NCI-H2227 treated with DMSO at 0.1 percent for 48 hours (cell line): ENCODE measurements at places on chromosomes 7 and 10.

DNA sequence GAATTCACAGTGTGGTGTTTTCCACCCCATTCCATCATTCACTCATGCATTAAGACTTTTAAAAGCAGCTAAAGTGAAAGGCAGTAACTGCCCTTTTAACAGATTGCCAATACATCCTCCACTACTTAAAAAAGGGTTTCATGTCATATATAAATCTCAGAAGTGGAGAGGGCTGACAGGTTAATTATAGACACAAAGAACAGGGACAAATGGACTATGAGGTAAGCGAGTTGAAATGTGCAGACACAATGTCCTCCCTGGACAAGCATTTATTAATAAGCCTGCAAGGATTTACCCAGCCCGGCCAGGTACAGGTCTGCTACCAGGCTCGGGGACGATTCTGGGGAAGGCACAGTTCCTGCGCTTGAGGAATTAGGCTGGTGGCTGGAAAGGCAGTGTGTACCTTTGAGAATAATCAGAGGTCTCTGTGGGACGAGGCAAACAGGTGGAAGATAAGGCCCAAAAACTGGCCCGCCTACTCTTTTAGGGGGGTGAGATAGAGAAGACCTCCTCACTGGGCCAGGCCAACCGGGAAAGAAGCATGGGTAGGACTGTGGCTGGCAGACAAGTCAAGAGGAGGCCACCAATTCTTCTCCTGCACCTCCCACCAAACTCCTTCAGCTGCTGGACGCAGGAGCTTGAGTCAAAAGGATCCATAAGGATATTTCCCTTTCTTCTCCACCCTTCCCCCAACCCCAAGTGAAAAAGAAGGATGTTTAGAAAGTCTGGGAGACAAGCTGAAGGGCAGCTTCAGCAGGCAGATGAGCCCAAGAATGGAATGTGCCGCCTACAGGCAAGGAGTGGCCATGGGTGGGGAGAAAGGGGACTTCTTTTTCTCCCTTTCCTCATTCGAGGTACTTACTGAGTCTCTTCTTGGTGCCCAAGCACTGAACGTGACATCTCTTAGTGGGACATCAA, 1.5 kb downstream of the PDLIM1 start:
- peak; percentile 62 for DNase-seq

- no peak for DNase-seq
These were observed 5.3 kb downstream of the PAPOLB start for GRCh38 chr7:4856336-4857057.

GRCh38 chr7:20484356-20484755, 131.1 kb upstream of the ABCB5 start:
- DNase-seq, result no peak

DNA sequence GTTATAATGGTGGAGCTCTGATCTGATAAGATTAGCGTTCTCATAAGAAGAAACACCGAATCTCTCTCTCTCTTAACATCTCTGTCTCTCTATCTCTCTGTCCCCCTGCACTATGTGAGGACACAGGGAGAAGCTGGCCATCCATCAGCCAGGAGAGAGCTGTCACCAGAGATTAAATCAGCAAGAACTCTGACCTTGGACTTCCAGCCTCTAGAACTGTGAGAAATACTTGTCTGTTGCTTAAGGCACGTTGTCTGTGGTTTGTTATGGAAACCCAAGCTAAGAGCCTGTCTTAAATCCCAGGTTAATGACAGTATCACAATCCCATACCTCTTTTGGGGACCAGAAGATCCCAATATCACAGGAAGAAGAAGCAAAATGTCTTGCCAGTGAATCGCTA, 132.0 kb upstream of the AKR1E2 start:
- DNase-seq, result no peak

DNA sequence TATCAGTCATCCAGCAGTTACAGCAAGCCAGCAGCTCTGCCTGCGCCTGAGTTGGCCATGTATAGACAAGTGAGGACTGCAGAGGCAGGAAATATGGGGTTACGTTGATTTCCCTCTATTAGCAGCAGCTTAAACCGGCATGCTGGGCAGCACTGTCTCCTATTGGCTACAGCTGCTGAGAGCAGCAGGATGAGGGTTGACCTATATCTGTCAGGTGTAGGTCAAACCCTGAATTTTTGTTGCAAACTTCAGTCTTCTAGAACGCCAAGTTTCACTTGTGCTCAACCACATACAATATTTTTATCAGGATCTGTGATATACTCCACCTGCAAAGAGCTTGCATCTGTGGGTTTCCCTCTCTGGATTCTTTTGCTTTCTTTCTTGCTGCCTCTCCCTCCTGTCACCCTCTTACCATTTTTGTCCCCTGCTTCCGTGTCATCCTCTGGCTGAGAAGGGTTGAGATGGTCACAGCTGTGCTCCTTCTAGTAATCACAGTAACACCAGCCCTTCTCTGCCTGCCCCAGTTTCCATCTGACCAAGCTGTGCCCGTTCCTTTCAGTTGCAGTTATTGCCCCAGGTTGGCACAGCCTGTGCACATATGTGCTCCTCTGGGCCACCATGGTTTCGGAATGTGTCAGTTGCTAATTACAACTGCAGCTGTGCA, 23.8 kb upstream of the GLCCI1 start:
- no peak for DNase-seq

- no peak for DNase-seq
These were observed 64.8 kb upstream of the CAPZA2 start for GRCh38 chr7:116797612-116798011.

- no peak for DNase-seq
These were observed 484.0 kb upstream of the GALNT17 start for GRCh38 chr7:70647801-70648498.

- no peak for DNase-seq
These were observed 730.5 kb downstream of the INHBA start for GRCh38 chr7:40972426-40972825.

DNA sequence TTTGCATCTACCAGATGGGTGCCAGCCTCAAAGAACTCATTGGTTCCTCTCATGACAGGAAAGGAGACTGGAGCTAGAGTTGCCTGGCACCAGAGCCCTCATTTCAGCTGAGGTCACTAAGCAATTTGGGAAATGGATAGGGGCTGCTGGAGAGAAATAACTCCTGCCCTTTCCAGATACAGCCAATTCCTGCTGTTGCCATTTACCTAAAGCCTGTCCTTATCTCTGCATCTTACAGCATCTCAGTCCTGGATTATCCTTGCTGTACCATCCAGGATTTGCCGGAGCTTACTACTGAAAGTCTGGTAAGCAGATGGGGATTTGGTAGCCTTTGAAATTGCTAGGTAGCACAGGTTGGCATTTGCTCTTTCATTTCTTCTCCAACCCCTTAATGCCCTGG, 31.9 kb upstream of the SMKR1 start:
- DNase-seq, result no peak

DNA sequence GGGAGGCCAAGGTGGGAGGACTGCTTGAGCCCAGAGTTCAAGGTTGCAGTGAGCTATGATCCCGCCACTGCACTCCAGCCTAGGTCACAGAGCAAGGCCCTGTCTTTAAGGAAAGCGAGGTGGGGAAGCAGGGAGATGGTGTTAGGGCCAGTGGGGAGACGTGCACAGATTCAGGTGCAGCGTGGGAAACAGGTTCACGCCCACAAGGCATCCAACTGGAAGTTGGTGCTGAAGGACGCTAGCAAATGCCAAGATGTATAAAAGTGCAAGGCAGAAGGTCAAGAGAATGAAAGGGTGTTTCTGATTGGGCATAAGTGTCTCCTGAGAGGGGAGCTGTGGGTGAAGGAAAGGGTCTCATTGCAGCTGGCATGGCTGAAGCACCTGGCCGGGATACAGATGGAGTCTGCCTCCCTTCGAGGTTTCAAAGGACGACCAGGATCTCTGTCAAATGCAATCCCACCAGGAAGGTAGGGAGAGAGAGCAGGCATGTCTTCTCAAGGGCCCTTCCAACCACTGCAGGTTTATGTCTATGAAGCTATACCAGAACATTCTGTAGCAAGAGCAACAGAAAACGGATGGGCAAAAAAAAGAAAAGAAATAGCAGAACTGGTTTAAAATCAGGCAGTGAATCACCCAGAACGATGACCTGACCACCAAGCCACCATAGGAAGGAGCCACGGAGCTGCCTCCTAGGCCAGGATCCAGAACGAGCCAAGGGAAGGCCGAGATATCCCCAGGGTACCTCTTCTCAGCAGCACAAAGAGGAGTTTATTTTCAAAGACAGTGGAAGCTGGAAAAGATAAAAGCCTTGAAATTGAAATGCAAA, 43.2 kb downstream of the GSDME start:
- no peak for DNase-seq

GRCh38 chr7:139915864-139916716, 87.0 kb downstream of the TBXAS1 start:
- DNase-seq, result no peak

DNA sequence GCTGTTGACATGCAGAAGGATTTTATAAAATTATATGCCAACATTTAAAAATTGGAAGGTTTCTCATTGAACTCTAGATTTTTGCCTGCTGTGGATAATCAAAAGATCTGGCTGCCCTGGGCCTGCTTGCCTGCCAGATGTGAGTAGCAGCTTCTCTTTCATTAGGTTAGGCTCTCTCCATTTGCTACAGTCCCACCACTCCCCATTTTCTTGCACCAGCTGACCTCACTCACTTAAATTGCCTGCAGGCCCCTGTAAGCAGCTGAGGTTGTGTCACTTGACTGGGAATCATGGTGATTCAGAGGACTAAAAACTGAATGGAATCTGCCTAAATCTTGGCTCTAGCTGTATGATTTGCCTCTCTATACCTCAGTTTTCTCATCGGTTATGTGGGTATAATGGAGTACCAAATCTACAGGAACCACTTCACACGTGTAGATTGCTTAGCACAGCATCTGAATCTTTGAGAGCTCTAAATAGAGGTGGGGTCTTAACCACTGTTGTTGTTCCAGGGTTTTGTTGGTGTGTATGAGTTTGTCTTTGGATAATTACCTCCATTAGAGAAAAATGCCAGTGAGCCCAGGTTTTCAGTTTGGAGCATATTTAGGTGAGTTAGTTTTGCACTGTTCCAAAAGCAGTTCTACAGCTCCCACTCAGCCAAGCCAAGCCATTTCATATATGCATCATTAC, 18.6 kb upstream of the RAPGEF5 start:
- DNase-seq, result peak; percentile 6

GRCh38 chr10:12670004-12670403, 320.7 kb downstream of the CAMK1D start:
- DNase-seq, result no peak

GRCh38 chr7:54743580-54743979, 15.4 kb downstream of the SEC61G start:
- no peak for DNase-seq

DNA sequence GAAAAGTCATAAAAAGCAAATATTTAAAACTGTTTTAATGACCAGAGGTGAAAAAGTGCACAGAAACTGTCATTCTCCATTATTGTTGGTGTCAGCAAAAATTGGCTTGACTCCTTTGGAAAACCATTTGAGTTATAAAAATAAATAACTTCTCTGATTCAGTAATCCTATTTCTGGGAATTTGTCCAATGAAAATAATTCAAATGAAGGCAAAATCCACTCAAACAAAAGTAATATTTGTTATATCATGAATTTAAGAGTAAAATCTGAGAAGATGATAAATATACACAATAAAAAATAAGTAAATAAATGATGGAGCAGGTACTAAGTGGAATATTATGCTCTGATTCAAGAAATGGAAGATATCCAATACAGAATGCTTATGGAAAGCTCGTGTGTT, 326.6 kb upstream of the KLF6 start:
- DNase-seq, result no peak

- DNase-seq, result no peak
These were observed 276.5 kb downstream of the PTPRN2 start for GRCh38 chr7:158310924-158311666.

DNA sequence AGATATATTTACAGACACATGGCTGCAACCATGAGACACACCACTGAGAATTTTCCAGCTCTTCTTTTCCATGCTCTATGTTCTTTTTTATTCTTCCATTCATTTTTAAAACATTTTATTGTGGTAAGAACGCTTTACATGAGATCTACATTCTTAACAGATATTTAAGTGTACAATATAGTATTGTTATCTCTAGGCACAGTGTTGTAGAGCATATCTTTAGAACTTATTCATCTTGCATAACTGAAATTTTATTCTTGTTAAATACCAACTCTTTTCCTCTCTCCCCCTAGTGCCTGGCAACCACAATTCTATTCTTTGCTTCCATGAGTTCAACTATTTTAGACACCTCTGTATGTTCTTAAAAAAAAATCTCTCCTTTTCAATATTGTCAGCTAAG, 67.1 kb upstream of the HABP2 start:
- no peak for DNase-seq

- DNase-seq, result no peak
These were observed 92.6 kb downstream of the UNCX start for GRCh38 chr7:1325246-1325645.

DNA sequence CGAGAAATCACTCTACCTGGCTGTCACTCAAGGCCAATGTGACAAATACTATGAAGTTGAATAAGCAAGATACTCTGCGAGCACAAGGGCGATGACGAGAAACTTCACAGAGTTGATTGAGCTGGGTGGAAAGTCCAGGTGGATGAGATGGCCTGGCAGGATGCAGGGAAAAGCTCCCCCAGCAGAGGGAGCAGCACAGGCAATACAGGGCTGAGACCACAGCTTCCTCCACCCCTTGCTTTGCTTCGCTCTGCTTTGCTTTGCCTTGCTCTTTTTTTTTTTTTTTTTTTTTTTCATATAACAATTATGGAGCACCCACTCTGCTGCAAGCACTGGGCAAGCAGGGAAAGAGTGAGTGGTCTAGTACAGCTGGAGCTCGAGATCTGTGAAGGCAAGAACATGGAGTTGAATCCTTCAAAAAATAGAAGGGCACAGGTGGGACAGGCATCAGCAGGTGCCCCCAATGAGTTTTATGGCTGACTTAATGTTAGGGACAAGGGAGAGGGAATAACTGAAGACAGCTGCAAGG, 88.3 kb downstream of the CABCOCO1 start:
- DNase-seq, result peak; percentile 19

DNA sequence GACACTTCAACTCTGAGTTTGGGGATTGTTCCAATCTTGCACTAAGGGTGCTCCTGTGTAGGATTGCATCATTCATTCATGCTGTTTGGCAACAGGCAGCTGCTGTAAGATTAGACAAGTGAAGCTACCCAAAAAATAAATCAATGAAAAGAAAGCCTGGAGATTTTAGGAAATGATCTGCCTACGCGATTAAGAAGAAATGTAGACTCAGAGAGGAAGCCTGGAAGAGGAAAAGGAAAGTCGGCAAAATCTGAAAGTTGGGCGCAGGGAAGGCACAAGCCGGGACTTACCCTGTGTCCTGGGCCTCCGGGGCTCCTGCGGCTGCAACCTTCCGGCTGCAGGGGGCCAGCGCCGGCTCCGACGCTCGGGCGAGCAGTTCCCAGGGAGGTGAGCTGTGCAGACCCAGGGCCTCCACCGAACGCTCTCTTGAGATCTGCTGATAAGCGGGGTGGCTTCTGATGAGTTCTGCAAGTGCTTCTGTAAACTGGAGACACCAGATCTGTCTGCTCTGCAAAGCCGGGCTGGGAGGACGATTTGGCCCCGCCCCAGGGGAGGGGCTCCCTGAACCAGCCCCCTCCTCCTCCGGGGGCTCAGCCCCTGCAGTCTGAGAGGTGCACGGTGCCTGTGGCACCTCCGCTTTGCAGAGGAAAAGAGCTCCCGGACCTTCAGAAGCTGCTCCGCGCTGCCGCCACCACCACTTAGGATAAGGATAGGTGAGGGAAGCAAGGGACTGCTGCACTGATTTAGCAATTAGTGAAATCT, 17.4 kb downstream of the PSPH start:
- peak; percentile 84 for DNase-seq
